Activated CD8-positive, alpha-beta memory T cell treated with anti-CD3 and anti-CD28 coated beads, Interleukin-2, amount 10 ng/mL, durations not matched to agents 7 days and 5 days (primary cell): ENCODE measurements at places on chromosomes 1 and 21. TPM values are rescaled to one million over a fixed set of nuclear protein-coding genes. Genes with fewer than 3 reads are reported as not detected.
A peak's percentile ranks its signal among the peaks of the same experiment; 100 is the strongest.

DNA sequence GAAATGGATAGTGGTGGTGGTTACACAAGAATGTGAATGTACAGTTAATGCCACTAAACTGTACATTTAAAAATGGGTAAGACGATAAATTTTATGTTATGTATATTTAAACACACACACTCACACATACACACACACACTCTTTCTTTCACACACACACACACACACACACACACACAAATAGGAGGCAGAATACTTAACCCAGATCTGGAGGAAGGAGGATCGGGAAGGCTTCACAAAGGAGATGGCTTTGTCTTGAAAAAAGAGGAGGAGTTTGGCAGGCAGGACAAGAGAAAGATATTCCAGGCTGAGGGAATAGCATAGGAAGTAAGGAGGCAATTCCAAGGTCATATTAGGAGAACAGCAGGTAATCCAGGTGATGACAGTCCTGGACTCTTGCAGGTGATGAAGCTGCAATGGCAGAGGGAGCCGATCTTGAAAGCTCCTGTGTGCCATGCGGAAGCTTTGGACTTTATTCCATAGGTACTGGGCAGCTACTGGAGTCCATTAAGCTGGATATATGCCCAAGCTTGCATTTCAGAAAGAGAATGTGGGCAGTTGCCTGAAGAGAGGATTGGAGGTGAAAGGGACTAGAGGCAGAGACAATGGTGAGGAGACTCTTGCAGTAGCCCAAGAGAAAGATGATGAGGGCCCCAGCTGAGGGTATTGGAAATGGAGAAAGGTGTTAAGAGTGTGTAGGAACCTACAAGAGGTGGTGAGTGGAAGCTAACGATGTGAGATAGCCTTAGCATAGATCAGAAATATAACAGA lies 15.4 kb upstream of the LYST start:
- H3K36me3 ChIP-seq: peaks cover 5% of the 10 kb centered on the region
- DNase-seq: no peak
- peak overlapping the region; percentile 61 for H3K4me3 ChIP-seq
- H3K4me1 ChIP-seq: peaks cover 74% of the 10 kb centered on the region
- H3K27ac ChIP-seq: peak overlapping the region; percentile 61

Gene ELAVL4
- total RNA-seq: not detected

Gene C1orf115
- 0.12 TPM for total RNA-seq

GRCh38 chr1:13794231-13795187 lies 94.5 kb downstream of the PRDM2 start:
- H3K27me3 ChIP-seq: no peaks in the 10 kb centered on the region
- H3K4me3 ChIP-seq: no peak overlapping the region
- no peak overlapping the region for H3K27ac ChIP-seq
- H3K36me3 ChIP-seq: peaks cover 20% of the 10 kb centered on the region
- H3K4me1 ChIP-seq: peaks cover 43% of the 10 kb centered on the region
- DNase-seq: no peak
